ENCODE measurements at places on chromosomes 1 and 21.

- no peak for DNase-seq
Measured at GRCh38 chr1:197303463-197303862, 35.4 kb downstream of the CRB1 start.

GRCh38 chr1:151822404-151822803, 9.2 kb downstream of the RORC start:
- DNase-seq, result no peak

DNA sequence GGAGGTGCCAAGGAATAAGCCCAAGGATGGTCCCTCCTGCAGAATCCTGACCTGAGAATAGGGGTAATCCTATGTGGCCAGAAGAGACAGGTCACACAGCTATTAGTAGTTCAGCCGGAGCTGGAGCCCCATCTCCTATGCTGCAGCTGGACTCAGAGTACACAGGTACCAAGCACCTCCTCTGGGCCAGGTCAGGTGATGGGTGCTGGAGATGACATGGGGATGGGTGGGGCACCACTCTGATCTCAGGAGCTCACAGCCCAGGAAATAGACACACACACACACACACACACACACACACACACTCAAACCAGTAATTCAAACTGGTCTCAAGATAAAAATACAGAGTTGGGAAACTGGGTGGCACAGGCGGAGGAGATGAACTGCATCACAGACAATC, 54.2 kb upstream of the SSBP3 start:
- no peak for DNase-seq

DNA sequence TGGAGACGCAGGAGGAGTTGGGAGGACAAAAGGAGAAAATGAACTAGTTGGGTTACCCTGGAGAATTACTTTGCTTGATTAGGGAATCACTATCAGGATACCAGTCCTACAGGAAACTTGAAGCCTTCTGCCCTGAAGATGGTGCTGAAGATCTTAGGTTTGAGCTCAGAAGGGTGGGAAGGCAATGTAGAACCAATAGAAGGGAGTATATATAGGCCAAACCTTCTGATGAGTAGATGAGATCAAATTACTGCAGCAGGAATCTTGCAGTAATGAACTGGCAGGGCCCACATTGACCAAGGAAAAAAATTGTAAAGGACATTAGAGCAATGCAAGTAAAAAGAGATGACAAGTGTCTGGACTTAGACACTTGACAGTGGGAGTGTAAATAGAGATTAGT, 116.3 kb upstream of the CACYBP start:
- no peak for DNase-seq

- no peak for DNase-seq
Measured at GRCh38 chr1:203136409-203137042, 9.0 kb downstream of the ADORA1 start.

- no peak for DNase-seq
Measured at GRCh38 chr1:78497201-78497600, 6.4 kb downstream of the PTGFR start.

DNA sequence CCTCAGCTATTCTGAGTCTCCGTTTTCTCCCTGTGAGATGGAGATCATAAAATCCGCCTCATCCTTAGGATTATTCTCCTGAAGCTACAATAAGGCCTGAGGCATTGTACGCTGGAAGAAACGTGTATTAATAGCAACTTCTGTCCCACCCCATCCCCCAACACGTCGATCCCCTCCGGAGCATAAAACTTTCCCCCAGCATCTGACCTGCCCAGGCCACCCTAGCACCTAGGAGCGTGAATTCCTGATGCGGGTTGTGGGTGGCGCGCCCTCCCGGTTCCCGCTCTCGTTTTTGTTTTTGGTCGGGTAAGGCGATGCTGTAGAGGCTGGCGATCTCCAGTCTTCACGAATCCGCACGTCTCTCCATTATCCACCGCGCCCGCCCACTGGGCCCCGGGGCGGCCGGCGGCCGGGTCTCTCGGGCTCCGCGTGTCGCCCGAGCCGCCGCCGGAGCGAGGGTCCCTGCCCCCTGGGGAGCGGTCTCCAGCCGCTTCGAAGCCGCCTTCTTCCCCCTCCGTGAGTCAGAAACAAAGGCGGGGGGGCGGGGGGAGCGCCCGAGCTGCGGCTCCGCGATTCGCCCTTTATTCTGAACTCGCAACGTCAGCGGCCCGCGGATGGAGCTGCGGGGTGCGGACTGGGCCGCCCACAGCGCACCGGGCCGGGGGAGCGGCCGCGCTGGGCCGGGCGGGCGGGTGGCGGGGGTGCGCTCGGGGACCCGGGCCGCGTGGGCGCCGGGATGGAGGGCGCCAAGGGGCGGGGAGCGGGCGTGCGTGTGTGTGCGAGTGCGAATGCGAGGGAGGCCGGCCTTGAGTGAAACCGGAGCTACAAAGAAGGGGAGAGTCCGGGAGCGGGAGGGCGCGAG, at the start of gene PLEKHO1:
Gene PLEKHO1, plus strand, starts transcription at position 646 of the 862 bp plus-strand sequence. CDS start 342 bp downstream, outside the sequence.
- no peak for DNase-seq

GRCh38 chr1:33087677-33088076, 6.7 kb downstream of the AZIN2 start:
- no peak for DNase-seq

DNA sequence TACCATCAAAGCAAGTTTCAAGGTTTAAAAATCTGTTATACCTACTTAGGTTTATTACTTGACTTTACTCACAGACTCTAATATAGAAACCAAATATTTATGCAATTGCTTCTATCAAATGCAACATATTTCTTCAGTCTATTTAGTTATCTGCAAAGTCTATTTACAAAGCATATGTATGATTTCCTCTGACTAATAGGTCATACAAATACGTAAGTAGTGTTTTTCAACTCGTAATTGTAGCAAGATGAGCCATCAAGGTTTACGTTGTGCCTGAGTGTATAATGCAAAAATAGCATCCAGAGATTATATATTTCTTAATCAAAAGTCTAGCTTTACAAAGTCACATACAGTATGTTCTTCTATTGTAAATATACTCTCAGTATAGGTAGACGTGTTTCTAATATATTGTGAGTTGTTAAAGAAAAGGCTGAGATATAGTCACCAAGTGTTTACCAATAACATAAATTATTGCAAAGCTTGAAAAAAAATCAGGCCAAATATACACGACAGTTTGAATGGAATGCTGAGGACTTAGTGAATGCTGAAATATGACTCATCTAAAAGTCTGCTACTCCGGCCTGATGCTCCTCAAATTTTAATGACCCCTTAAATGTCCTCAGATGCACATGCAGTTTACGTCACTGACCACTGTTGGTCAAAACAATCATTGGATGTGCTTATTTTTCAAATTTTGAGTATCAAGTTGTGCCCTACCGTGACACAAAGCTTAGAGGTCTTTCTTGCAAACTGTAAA, 48.4 kb downstream of the ADAMTS5 start:
- DNase-seq, result peak; percentile 26

- no peak for DNase-seq
Measured at GRCh38 chr1:149877211-149877946, 22.0 kb upstream of the BOLA1 start.

DNA sequence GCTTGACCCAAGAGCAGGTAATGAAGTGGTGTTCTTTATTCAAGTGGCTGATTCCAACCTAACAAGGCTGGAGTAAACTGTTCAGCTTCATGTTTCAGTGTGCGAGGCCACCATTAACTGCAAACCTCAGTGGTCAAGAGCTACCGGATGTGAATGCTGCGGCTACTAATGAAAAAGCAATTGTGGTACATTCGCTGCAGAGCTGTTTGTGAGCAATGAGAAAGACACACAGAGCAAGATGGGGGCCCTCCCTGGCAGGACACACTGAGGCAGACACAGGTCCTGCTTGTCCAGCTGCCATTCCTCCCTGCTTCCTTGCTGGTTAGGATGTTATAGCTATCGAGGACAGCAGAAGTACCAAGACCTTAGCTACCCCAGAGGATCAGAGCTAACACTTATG, 26.1 kb downstream of the SYF2 start:
- no peak for DNase-seq

- no peak for DNase-seq
Measured at GRCh38 chr1:36658838-36659237, 176.1 kb upstream of the CSF3R start.

GRCh38 chr1:155320661-155321617, at the start of gene RUSC1:
TSS of gene RUSC1 (plus strand) at chr1:155320894. CDS start at chr1:155321774, 880 bp downstream.
- DNase-seq, result no peak

- no peak for DNase-seq
Measured at GRCh38 chr21:33587792-33588484, 546 bp downstream of the DONSON start.

GRCh38 chr1:156356875-156357534, 12.0 kb upstream of the RHBG start:
- DNase-seq, result no peak

DNA sequence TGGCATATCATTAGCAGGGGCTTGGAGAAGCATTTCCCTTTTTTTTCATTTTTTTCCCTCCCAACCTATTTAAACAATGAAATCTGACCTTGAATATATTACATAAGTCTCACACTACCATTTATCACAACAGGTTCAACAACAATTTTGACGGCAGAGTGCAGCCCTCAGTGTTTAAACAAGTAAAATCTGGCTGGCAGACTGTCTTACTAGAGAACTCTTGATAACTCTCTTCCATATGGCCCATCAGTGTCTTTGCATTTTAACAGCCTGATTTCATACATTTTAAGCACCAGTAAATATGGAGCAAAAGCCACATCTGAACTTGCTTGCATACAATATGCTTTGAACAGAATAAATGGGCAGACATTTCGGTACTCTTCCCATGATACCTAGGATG, 213.0 kb downstream of the KCTD3 start:
- DNase-seq, result no peak

DNA sequence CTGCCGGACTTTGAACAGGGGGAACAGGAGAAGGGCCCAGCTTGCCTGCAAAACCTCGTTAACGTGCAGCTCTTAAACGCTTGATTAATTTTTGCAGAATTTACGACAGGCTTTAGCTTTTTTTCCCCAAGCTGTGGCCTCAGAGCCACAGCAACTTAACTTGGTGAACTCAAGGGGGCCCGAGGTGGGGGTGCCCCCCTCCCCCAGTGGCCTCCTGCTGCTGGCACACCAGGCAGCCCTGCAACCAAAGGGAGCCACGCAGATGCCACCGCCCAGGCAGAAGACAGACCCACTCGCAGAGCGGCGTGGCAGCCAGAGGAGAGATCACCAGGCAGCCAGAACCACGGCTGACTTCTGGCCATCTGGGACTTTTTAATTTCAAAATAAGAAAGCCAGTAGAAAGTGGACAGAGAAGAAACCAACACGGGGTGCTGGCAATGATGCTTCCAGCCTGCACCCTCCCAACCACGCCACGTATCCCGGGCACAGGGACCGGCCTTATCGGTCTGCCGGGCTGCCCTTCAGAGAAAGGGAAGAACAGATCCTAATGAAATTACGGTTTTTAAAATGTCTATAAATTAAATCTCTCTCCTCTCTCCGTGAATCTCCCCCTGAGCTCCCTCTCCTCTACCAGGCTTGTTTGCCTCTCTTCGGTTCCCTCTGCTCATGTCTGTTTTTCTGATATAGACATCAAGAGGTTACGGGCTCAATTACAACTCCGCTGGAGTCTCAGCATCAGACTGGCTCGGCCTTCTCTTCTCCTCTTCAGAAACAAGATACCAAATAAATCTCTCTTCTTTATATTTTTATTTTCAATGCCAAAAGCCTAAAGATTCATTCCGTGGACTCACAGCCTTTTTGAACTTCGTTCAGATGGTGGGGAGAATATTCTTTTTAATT, 6.4 kb downstream of the CASZ1 start:
- no peak for DNase-seq

DNA sequence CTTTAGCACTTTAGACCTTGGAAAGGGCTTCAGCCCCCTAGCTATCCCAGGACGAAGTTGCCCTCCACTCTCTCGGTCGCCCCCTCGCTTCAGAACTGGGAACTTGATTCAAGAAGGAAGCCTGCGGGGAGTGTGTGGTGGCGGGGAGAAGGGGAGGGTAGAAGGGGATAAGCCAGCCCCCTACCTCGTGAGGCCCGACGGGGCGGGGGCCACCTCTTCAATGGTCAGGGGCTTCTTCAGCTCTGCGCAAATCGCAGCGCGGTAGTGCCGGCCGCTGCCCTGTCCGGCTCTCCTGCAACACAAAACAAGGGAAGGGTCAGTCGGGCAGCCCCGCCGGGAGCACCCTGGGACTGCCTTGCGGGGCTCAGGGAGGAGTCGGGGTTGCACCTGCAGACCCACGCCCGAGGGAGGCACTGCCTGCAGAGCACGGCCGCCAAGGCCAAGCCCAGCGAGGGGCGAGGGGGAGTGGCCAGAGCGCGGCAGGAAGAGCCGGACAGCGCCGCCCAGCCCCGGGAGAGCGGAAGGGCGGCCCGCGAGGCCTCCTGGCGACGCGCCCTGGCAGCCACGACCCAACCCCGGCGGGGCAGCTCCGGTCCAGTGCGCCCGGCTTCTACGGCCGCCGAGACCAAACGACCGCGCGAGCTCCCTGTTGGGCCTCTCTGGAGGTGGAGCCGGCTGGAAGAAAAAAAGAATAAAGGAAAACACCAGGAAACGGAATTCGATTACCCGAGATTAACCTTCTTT, 56.2 kb upstream of the RASAL2 start:
- no peak for DNase-seq

GRCh38 chr1:6487804-6488484, 3.5 kb downstream of the PLEKHG5 start:
- no peak for DNase-seq

- no peak for DNase-seq
Measured at GRCh38 chr1:234999513-234999940, 129.1 kb downstream of the TOMM20 start.

DNA sequence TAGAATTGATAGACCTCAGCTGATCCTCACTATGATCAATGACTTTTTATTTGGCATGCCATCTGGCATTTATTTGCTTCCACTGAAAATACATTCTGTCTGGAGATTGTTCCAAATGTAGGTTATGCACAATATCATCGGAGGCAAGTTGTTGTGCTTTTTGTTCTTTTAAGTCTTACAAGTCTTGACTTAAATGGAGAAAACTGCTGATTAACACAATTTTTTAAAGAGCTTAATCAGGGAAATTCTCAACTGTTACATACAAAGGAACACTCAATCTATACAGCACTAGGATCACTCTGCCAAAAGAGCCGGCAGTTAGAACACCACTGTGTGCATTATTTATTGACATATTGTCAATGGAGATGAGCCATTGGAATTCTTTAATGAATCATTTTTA, 19.2 kb downstream of the CYYR1 start:
- DNase-seq, result no peak

GRCh38 chr1:119582801-119583200, 65.3 kb downstream of the ZNF697 start:
- DNase-seq, result peak; percentile 13

DNA sequence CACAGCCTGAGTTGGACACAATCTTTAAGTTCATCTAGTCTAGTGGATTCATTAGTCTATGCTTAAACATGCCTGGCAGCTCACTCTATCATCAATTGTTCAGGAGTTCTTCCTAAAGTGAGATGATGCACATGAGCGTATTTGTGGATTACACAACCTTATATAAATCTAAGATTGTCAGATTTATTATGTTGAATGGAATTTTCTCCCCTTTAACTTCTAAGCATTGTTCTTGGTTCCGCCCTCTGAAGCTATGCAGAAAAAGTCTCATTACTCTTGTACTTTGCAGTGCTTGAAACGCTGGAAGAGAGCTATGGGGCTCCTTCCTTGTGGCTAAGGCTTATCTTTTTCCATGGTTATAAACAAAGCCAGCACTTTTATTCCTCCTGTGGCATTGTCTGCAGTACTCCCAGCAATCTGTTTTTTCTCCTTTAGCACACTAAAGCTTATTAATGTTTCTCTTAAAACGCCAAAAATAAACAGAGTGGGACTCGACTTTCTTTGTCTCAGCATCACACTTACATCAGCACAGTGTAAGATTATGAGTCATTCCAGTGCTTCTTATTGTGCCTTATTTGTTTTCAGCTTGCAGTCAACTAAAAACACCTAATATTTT, 316.8 kb upstream of the CAMK1G start:
- DNase-seq, result no peak

- no peak for DNase-seq
Measured at GRCh38 chr1:111412839-111413238, 14.7 kb downstream of the OVGP1 start.

Measured in AG04450 (cell line).